Lung (tissue), 17 donors: ENCODE measurements at places on chromosomes 11 and 22. TPM values are rescaled to one million over a fixed set of nuclear protein-coding genes. Genes with fewer than 3 reads are reported as not detected.

Gene OVOL1
- 1.4 TPM for polyA plus RNA-seq

Gene EMSY
- 5.0 TPM for polyA plus RNA-seq

Gene SLN
- polyA plus RNA-seq, result 0.49 TPM

Gene LMF2
- 53.0 TPM for polyA plus RNA-seq

Gene MMP13
- 0.84 TPM for polyA plus RNA-seq

Gene OLFML1
- polyA plus RNA-seq, result 2.6 TPM

Gene VSIG10L2
- 0.26 TPM for polyA plus RNA-seq

Gene SLC15A3
- polyA plus RNA-seq, result 91.6 TPM

Gene GAB4
- polyA plus RNA-seq, result not detected

Gene POLR3H
- polyA plus RNA-seq, result 48.6 TPM
